Esophagus squamous epithelium (tissue), 5 donors: ENCODE measurements at places on chromosomes 6 and 20.

DNA sequence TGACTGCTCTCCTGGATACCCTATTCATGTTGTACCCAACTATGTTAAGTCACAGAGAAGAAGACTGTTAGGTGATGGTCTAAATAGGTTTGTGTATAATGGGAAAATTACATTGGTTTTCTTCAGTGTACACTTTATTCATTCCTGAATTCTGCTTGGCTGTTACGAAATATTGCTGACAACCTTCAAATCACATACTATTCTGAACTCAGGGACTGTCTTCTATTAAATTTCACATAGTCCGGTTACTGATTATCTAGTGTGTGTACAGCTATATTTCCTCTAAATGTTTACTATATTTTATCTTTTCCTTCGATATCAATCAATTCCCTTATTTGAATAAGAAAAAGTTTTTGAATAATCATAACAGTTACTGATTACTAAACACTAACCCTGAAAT, 1090.3 kb upstream of the CITED2 start:
- DNase-seq = no peak

GRCh38 chr20:1010659-1011058, 8.5 kb upstream of the RSPO4 start:
- no peak for DNase-seq

DNA sequence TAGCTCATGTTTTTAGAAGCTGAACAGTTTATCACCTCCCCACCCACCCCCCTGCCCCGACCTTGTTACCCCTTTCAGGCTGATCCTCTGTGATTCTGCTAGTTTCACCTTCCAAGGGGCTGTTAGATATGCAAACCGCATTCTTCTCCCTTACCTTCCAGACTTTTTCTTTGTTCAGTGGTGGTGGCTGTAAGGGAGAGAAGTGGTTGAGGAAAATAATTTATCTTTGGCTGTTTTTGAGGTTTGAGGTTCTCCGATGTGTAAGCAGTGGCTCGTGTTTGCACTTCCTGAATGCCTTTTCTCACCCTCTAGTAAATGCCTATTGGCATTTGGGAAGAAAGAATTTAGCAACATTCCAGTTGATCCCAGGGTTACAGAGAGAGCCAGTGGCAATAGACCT, 69.4 kb upstream of the KCNG1 start:
- no peak for DNase-seq

GRCh38 chr6:116349216-116349615, 21.5 kb upstream of the DSE start:
- no peak for DNase-seq

DNA sequence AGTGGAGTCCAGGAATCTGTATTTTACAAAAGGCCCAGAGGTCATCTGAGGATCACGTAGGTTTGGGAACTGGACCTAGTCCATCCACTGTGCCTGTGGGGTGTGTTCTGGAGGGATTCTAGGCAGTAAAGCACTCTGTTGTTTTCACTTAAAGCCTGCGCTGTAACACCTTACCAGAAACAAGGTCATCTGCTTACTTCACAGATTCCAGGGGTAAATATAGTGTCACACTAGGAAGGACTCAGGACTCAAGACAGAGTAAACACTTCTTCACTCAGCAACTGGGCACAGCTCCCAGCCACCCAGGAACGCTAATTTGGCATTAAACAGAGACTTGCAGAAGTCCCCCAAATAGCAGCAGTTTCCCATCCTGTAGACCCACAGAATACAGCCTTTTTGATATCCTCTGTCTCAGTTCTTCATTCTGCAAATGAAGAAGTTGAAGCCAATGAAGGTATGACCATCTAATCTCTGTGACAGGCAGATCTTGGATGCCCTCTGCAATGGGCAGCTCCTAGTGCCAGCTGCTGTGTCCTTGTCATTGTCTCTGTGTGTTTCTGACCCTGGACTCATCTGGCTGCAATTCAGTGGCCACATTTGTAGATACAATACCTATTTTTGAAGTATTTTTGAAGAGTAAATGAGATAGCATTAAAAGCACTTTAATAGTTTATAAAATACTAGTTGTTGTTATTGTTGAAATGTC, 129.1 kb downstream of the SLC24A3 start:
- no peak for DNase-seq

- no peak for DNase-seq
Measured at GRCh38 chr6:126312013-126312665, 27.8 kb upstream of the CENPW start.

DNA sequence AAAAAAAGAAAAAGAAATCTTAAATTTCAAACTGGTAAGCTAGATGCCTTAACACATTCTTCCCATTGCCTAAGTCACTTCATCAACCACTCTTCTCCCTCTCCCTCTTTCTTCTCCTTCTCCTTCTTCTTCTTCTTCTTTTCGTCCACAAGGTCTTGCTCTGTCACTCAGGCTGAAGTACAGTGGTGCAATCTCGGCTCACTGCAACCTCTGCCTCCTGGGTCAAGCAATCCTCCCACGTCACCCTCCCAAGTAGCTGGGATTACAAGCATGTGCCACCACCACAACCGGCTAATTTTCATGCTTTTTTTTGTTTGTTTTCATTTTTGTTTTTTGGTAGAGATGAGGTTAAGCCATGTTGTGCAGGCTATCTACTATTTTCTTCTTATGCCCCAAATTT, 60.2 kb downstream of the GPR63 start:
- DNase-seq = no peak

DNA sequence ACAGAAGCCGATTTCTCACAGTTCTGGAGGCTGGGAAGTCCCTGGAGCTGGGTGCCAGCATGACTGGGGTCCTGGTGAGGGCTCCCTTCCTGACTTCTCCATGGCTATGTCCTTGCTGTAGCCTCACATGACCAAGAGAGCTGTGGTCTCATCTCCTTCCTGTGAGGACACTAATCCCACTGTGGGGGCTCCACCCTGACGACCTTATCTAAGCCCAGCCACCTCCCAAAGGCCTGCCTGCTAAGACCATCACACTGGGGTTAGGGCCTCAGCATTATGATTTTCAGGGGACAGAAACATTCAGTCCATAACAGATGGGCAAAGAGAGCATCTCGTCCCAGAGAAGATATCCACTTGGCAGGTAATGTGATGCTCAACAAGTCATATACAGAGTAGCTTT, 16.8 kb downstream of the RPP40 start:
- DNase-seq = no peak

GRCh38 chr6:108441141-108441540, 119.6 kb upstream of the FOXO3 start:
- DNase-seq = no peak

DNA sequence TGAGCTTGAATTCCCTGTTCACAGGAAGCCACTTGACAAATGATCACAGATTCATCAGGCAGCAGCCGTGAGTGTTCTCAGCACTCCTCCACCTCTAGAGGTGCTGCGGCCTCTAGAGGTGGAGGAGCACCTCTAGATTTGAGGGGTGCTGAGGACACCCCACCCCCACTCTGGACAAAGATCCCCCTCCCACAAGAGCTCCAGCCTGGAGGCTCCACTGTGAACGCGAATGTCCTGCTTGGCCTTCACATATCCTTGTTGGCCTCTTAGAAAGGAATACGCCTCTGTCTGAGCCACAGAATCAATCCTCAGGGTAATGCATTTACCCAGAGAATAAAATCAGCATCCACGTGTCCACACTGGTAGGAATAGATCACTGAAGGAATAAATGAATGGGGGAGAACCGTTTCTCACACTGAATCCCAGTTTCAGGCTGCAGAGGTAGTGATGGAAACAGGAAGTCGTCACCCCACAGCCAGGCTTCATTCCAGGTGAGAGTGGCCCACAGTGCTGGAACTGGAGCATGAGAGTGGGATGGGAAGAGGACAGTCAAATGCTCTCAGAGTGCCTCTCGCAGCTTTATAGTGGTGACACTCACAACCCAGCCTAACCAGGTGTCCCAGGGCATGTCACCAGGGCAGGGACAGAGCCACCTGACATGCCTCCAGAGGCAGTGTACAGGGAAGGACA, 16.6 kb downstream of the NPEPL1 start:
- DNase-seq = no peak

DNA sequence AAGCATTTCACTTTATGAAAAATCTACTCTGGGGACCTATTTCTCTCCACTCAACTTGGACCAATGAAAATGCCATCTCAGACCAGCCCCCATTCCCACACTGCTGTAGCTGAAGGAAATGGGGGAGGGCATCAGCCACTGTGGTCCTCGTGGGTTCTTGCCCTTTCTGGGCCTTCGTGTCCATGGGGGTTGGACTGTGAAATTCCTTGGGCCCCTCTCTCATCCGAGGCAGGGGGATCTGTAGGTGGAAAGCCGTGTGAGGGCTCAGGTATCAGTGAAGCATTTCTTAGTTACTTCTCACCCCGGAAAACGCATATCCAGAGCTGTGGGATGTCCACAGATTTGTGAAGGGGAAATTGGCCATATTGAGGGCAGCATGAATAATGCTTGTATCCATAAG, 147.9 kb downstream of the CDC5L start:
- DNase-seq = no peak

DNA sequence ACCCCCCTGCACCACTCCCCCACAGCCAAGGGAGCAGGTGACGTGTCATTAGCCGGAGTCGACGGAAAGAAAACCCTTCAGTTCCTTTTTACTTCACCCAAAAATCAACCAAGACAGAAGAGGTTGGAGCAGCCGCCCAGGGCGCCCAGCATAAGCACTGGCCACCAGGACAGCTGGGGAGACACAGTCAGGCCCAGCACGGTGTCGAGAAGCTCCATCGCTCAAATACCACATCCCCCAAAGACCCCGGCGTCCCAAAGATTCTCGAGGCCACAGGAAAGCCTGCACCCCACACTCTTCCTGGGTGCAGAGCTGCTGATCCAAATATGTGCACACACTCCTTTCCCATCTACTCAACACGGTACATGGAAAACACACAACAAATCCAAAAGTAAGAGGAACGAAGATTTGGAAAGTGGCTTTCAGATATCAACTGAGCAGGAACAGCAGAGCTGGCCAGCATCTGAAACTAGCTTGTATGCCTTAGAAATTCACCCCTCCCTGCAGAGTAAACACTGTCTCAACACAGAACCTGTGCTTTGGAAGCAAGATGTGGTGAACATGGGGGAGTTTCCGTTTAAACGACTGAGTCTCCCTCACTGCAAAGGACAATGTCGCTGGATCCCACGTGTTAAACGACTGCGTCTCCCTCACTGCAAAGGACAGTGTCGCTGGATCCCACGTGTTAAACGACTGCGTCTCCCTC, 54.6 kb downstream of the DLL1 start:
- no peak for DNase-seq

- DNase-seq = no peak
Measured at GRCh38 chr6:89214197-89214596, 3.0 kb downstream of the GABRR1 start.

DNA sequence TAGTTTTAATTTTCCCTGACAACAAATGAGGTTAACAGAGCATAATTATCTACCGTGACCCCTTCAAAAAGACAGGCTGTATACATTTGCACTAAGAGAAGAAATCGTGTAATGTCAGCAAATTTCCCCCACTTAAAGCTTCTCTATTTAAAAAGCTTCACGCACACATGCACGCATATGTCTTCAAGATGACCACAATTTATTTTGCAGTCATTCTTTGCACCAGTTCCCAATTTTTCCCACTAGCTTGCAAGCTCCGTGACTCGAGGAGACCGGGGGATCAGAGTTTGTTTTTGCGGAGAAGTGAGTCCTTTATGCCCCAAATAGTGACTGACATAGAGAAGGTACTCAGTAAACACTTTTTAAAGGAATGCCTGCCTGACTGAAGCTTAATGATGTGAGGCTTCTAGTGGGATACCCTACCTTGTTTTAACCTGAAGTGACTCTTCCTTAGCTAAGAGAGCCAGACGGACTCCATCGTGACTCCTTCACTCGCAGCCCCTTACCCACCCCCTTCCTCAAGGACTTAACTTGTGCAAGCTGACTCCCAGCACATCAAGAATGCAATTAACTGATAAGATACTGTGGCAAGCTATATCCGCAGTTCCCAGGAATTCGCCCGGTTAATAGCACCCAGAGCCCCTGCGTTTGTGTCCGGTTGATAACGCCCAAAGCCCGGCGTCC, 9.3 kb upstream of the NQO2 start:
- DNase-seq = no peak

DNA sequence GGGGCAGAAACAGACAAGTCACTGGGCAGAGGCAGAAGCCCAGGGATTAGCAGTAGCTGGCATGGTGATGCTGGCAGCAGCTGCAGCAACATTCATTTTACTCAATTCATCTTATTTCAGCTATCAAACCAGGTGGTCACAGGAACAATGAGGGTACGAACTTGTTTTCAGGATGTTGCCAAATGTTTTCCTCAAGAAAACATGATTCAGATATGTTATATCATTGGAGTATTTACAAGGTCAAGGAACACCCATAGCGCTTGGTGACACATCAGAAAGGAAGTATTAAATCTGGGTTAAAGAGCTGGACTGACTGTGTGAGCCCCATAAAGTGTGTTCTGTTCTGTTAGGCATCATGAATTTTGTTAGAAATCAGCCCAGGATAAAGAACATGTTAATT, 456.9 kb upstream of the ID4 start:
- no peak for DNase-seq

DNA sequence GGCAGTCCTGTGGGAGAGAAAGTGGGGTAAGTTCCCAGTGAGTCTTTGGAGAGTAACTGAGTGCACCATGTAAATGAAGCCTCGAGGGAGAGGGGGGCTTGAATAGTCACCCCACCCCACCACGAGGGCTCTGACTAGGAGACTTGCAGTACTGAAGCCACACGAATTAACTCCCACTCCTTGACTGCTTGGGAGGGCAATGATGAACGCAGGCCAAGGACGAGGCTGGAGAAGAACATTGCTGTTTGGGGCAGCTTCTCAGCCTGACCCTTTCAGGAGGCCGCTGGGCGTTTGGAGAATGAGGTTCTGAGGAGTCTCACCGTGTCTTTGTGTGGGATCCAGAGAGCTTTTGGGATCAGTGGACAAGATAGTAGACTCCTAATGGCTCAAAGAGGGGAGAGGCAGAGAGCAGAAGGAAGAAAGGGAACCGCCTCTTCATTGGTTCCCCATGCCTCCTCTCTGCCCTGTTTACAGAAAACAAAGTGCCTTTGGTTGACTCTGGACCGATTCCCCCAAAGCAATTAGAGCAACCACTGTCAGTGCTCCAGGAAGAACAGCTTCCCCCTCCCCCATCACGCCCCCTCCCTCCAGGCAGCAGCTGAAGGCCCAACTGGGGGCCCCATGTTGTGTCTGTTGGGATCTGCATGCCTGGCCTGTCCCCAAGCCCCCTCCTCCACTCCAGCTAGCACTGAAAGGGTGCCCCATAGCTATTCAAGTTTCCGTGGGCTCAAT, 41.7 kb upstream of the CDKN1A start:
- no peak for DNase-seq
